ENCODE measurements at places on chromosomes 12 and 14. TPM values are rescaled to one million over a fixed set of nuclear protein-coding genes. Genes with fewer than 3 reads are reported as not detected.

DNA sequence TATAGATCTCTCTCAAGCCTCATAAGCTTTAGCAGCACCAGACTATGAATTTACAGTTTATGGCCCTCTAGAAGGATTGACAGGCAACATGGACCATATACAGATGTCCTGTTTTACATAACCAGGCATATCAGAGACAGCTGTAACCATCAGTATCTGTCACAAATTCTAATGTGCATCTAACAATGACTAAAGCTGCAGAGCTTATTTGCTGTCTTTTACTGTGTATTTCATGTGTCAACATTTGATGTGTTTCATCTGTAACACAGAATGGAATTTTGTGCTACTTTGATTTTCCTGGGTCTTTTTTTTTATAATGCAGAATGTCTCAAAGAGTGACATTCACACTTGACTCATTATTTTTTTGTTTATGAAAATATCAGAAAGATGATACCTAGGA is 348.3 kb downstream of the SLC16A7 start:
- no peak for DNase-seq

DNA sequence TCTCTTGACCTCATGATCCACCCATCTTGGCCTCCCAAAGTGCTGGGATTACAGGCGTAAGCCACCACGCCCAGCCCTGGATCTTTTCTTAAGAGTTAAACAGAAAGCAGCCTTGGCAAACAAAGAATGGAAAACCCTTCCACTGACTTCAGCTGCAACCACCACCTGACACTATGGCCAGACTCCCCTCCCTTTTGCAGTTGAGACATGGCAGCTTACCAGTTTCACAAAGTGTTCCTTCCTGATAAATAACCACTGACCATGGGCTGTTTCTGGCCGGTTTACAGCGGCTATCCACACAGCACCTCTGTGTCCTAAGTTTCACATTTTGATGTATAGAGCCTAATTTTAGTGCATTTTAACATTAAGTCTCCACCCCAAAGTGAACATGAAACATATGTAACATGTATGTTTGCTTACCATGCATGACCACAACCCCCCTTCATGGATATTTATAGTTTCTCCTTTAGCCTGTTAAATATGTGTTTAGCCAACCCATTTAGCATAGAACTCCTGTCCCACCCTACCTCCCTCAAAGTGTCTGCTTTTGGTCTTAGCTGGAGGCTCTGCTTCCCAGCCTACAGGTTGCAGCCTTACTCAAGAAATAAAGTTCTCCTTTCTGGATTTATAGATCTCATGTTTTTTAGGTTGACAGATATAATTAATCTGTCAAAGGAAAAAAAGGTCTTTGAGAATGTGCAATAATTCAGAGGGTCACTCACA is 32.7 kb upstream of the RAB21 start:
- DNase-seq, result peak; percentile 88

- DNase-seq, result no peak
These were observed 7.9 kb upstream of the FBRSL1 start for GRCh38 chr12:132481771-132482745.

ANKRD33 gene
- not detected for total RNA-seq

- no peak for DNase-seq
These were observed 21.1 kb downstream of the IRF2BPL start for GRCh38 chr14:77007183-77007974.

GRCh38 chr14:64733899-64734298 is 29.7 kb downstream of the PLEKHG3 start:
- no peak for DNase-seq

Data from esophagus muscularis mucosa (tissue), 4 donors.